ENCODE measurements at places on chromosomes 16 and 17. TPM values are rescaled to one million over a fixed set of nuclear protein-coding genes. Genes with fewer than 3 reads are reported as not detected.
A peak's percentile ranks its signal among the peaks of the same experiment; 100 is the strongest.

- DNase-seq, result no peak
Measured at GRCh38 chr17:78890498-78890897, 12.5 kb downstream of the CEP295NL start.

DNA sequence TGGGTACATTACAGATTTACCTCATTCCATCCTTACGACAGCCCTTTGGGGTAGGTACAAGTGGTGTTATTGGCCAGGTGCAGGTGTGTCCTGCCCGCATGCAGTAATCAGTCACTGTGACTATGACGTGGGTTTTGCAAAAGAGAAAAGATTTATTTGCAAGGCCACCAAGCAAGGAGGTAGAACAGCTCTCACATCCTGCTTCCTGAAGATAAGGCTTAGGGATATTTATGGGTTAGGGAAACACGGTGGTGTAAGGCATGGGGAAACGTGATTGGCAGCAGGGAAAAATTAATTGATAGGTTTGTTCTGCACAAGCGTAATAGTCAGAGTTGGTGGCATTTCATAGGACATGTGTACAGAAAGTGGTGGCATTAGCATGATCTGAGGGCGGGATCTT, 214.8 kb downstream of the PARN start:
- no peak for DNase-seq

DNA sequence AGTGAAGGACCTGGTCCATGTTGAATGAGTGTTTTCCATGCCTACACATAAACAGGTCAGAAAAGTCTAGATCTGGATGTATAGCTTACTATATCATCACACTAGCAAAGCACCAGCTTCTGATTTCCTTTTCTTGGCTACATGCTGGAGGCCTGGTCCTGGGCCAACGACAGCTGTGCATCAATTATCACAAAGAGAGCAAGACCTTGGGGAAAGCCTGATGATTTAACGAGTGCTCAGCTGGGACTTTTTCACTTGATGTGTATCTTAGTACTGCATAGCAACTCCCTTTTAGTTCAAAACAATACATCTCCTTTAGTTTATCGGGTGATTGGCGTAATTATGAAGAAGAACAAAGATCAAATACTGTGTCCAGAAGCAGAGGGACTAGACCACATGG, 358.2 kb downstream of the KIF2B start:
- DNase-seq, result no peak

- DNase-seq, result no peak
Measured at GRCh38 chr16:84036131-84036530, 6.5 kb downstream of the SLC38A8 start.

DNA sequence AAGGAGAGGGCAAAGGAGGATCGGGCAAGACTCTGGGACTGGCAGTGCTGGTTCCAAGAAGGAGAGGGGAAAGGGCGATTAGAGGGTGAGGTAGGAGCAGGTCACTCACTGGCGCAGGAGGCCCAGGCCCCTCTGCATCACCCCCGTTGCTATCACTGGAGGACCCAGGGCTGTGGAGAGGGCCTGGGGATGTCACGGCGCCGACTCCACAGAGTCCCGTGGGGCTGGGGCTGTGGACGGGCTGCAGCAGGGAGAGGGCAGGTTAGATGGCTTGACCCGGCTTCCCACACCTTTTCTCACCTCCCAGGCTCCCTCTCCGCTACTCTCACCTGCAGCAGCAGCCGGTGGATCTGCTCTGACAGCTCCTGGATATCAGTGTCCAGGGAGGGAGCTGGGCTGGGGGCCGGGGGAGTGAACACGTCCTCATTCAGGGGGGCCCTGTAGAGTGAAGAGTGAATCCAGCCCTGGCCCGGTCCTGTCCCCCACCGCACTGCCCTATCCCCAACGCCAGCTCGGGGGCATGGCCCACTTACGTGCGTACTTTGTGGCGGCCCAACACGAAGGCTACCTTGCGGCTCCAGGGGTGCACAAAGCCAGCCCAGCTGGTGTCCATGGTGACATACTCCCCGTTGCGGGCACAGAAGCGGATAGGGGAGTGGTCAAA, 4.9 kb downstream of the PER1 start:
- DNase-seq, result no peak

- DNase-seq, result peak; percentile 79
Measured at GRCh38 chr16:53773150-53773846, 69.3 kb downstream of the FTO start.

GRCh38 chr16:84514874-84515835, 10.7 kb upstream of the MEAK7 start:
- DNase-seq, result no peak

GRCh38 chr17:27571563-27572352, 59.2 kb upstream of the LGALS9 start:
- no peak for DNase-seq

DNA sequence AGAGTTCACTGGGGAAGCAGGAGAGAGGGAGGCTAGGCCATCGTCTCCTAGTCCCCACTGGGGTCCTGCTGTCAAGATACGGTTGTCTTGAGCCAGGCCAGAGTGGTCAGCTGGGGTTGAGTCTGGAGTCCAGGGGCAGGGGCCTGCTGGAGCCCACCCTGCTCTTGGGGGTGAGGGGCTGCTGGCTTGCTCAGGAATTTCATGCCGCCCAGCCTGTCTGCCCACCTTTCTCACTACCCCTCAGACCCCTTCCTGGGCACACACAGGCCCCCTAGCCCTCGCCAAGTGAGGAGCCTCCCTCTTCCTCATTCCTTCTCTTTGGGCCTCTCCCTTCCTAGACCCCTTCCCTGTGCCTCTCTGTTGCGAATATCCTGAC, 1.3 kb downstream of the TRAF7 start:
- no peak for DNase-seq

GRCh38 chr17:33647956-33648355, 354.9 kb upstream of the ASIC2 start:
- DNase-seq, result peak; percentile 15

DNA sequence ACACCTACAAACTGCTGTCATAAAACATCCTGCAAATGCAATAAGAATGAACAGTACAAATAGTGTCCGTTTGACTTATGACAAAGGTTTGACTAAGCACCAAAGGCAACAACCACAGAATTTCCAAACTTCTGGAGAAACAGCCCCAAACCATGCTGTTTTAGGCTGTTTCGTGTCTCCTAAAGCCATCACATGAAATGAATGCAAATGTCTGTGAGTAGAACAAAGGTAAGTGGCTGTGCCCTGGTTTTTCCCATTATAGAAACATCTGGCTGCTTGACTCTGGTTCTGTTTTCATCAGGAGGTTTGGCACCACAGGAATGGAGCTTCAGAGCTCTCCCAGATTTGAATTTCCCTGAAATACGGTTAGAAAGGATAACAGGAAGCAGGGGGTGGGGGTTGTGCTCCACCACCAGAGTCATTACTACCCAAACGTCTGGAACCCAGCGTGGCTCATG, 4.6 kb upstream of the EMP2 start:
- DNase-seq, result peak; percentile 52

GRCh38 chr16:50695017-50696000, 1.9 kb downstream of the NOD2 start:
- DNase-seq, result no peak

DNA sequence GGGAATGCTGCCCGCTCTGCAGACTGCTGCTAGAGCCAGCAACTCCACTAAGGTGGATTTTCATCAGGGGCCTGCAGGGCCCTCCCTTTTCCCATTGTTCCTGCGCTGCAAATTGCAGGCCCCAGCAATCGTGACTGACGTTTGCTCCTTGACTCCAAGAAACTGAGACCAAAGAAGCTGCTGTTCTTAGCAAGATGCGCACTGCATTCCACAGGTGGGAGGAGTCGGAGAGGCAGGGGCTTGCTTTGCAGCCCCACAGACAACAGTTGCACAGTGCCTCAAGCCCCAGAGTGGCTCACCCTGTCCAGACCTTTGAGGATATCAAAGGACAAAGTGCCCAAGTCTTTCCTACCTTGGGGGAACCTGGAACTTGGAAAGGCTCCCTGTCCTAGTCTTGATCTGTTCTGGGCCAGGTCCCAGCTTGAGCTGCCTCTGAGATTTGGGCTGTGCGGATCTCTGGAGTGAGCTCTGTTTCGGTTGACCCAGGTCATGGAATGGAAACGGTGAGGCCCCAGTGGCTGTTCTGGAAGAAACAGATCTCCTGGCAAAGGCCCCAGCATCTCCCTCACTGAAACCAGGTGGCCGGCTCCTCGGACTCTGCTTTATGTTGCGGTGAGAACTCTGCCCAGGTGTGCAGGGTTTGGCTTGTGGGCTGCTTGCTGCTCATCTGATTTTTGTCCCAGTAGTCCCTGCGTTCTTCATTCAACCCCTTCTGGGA, 24.9 kb downstream of the PLCD3 start:
- DNase-seq, result no peak

GRCh38 chr16:81014672-81015071, 7.7 kb downstream of the CENPN start:
- DNase-seq, result no peak

GRCh38 chr17:79092567-79092966, 17.9 kb downstream of the ENGASE start:
- DNase-seq, result no peak

DNA sequence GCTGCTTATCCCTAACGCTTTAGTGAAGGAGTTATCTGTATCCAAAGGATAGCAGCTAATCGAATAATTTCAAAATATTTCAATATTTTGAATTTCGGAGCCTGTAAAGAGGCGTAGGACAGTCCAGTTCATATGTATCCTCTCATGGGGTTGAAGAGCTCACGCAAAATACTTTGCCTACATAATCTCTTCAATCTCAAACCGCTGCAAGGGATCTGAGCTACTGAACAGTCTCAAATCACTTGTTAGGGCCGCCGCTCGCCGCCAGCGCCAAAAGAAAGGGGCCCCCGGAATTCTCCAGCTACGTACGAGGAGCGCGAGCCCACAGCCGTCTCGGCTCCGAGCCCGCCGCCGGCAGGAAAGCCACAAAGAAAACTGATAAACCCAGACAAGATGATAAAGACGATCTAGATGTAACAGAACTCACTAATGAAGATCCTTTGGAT, 601 bp upstream of the RFWD3 start:
- no peak for DNase-seq

- no peak for DNase-seq
Measured at GRCh38 chr17:8488491-8488890, 52.8 kb downstream of the NDEL1 start.

GRCh38 chr17:4375039-4375748, 8.7 kb upstream of the UBE2G1 start:
- no peak for DNase-seq

DNA sequence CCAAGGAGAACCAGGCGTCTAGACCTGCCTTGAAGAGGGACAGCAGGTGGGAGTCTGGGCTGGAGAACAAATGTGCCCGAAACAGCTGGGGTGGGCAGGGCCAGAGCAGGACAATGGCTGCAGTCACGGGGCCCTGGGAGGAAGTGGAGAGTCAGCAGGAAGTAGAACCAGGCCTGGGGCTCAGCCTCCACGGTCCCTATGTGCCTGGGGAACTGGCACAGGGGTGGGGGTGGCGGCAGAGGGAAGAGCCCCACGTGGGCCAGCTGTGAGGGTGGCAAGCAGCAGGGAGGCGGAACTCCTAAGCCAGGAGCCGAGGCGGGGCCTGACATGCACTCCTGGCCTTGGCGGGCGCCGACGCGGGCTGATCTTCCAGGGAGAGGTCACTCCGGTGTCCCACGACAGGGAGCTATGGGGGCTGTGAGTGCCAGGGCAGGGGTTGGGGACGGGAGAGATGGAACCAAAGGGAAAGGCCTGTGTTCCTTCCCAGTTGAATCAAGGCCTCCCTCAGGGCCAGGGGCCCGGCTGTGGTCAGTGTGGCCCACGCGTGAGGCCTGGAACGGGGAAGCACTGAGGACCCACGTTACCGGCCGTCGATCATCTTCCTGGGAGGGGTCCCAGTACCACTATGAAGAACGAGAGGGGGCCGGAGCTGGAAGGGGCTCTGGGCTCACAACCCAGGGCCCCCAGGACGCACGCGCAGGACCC, 42.7 kb downstream of the TIMM22 start:
- DNase-seq, result no peak

GRCh38 chr16:79175286-79176057, 425.1 kb downstream of the MAF start:
- peak; percentile 75 for DNase-seq

GRCh38 chr16:9665851-9666271, 516.4 kb downstream of the GRIN2A start:
- DNase-seq, result peak; percentile 25

CDRT15L2 gene
- total RNA-seq, result not detected

WNT3 gene
- 0.79 TPM for total RNA-seq

NECAB2 gene
- not detected for total RNA-seq

KRT9 gene
- total RNA-seq, result 0.51 TPM

FBXO31 gene
- total RNA-seq, result 22.9 TPM

ZNF205 gene
- 22.4 TPM for total RNA-seq

SLC22A31 gene
- 0.26 TPM for total RNA-seq

NLRC5 gene
- 2.1 TPM for total RNA-seq

GAST gene
- total RNA-seq, result 0.90 TPM

ASGR2 gene
- not detected for total RNA-seq

ZPBP2 gene
- total RNA-seq, result not detected

TNFRSF13B gene
- not detected for total RNA-seq

APOH gene
- total RNA-seq, result under 0.01 TPM

Measured in bronchial epithelial cell (primary cell).